ENCODE measurements at places on chromosomes 7 and 10.

DNA sequence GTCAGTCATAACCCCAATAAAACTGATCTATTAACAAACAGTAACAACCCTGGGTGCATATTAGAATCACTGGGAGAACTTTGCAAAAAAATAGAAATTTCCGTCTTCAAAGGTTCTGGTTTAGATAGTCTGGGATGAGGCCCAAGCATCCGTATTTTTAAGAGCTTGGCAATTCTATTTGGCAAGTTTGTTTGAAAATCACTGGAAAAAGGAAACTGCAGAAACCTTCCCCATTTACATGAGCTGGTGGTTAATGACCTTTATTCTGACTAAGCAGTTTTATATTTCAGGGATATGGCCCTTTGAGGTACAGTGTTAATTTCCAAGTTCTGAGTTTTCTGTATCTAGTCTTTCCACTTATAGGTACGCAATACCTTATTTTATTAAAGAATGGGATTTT lies 115.8 kb upstream of the PRR15 start:
- no peak for DNase-seq

DNA sequence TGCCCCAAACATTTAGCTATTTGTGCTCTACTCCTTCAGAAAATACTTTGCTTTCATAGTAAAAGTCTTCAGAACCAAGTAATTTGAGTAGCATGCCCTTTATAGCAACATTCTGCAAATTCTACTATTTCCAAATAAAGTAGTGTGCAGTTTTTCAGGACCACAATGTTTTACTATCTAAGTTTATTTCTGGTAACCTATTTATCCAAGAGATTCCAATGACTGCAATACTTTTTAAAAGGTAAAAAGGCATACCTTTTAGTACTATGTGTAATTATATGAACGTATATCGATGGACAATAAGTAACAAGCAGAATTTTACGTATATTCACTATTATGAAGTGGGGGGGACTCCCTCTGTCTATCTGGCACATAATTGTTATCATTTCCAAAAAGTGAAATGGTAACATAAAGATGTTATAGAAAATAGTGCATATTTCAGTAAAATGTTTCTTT lies 6.9 kb upstream of the CAV2 start:
- DNase-seq: no peak

GRCh38 chr10:96665306-96665705 lies 55.0 kb downstream of the PIK3AP1 start:
- DNase-seq: no peak

DNA sequence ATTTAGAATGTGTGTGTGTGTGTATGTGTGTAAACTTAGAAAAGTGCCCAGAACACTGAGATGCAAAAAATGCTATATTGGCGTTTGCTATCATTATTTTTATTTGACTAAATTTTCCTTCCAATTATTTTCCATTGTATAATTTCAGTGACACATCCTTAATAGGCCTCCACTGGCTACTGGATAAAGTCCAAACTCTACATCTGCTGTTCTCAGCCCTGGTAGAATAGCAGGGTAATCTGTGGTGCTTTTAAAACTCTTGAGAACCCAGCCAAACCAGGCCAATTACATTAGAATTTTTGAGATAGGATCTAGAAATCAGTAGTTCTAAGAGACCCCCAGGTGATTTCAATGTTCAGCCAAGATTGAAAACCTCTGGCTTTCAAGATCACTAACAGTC lies 66.4 kb downstream of the ZNF503 start:
- DNase-seq: no peak

GRCh38 chr10:111656066-111656465 lies 527.5 kb downstream of the GPAM start:
- DNase-seq: no peak

- no peak for DNase-seq
Observed at GRCh38 chr7:82110146-82110840, 333.3 kb downstream of the CACNA2D1 start.
